ENCODE measurements at places on chromosomes 16 and 17. TPM values are rescaled to one million over a fixed set of nuclear protein-coding genes. Genes with fewer than 3 reads are reported as not detected.

DNA sequence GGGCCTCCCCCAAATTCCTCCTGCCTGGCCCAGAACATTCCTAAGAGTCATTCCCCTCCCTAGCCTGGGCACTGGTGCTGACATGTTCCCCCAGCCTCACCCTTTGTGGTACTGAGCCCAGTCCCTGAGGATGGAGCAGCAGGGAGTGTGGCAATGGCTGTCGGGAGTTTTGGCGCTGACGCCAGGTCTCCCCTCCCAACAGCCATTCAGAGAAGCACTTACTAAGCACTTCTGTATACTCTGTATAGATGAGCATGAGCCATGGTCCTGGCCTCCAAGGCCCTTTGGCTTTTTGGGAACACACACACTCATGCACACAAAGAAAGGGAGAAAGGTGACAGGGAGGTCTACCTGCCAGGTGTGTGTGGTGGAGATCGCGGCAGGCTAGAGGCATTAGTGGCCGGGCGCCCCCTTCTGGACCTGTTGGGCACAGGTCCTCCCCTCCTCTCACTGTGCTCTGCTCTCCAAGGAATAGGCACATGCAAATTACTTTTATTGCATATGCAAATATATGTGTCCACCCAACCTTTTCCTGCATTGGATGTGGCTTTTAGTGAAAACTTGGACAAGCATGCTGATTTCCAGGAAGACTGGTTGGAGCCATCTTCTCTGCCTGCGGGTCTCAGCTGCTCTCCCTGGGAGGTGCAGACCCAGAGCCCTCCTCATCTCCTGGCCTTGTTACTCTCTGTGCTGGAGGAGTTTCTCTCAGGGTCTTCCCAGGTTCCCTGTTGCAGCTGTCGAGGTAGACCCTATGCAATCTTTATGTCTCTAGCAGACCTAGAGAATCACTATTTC lies 17.4 kb upstream of the C17orf107 start:
- no peak overlapping the region for H3K4me3 ChIP-seq
- peaks cover 4% of the 10 kb centered on the region for H3K36me3 ChIP-seq
- H3K27me3 ChIP-seq: no peaks in the 10 kb centered on the region
- H3K27ac ChIP-seq: no peak overlapping the region
- DNase-seq: peak; percentile 57

TPPP3 gene
- 8.0 TPM for total RNA-seq

- no peak for DNase-seq
- H3K4me3 ChIP-seq: no peak overlapping the region
- peaks cover 45% of the 10 kb centered on the region for H3K4me1 ChIP-seq
- H3K27ac ChIP-seq: peak overlapping the region; percentile 63
- H3K36me3 ChIP-seq: peaks cover 3% of the 10 kb centered on the region
Observed at GRCh38 chr16:47524007-47524405, 62.9 kb downstream of the PHKB start.

DNA sequence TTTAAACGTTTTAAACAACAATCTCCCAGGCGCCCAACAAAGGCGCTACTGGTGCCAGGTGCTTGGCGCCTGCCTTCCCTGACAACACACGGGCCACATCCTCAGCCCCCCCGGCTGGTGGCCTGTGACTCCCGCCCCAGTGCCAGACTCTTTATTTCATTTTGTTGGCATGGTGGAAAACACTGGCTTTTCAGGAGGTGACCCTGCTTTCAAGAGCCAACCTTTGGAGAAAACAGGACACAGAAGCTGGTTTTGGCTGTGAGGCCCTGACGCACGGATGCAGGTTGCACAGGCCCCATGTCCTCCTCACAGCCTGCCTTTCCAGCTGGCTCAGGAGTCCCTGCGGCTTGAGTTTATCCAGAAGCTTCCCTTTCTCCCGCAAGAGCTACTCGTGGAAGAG lies 100.0 kb downstream of the METRNL start:
- H3K4me3 ChIP-seq: no peak overlapping the region
- peaks cover 28% of the 10 kb centered on the region for H3K4me1 ChIP-seq
- H3K27ac ChIP-seq: no peak overlapping the region
- DNase-seq: no peak
- no peaks in the 10 kb centered on the region for H3K36me3 ChIP-seq

FBXO31 gene
- 69.0 TPM for total RNA-seq

Measured in heart right ventricle (tissue), 16 donors.